ENCODE measurements at places on chromosomes 5 and 9.

DNA sequence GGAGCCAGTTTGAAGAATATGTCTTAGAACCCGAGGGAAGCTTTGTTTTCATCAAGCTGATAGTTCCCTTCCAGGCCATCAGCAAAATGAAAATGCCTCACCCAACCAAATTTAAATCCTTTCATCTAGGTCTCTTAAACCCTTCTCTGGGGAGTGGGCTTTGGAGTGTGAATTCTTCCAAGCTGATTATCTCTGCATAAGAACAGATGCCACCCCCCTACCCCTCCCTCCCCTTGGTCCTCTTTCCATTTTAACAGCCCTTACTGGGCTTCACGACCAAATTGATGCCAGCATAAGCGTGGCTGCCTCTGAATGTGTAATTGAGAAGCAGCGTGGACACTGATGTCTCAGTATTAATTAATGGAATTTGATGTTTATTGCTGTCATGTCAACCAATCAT lies 509.7 kb upstream of the CLINT1 start:
- DNase-seq: no peak

DNA sequence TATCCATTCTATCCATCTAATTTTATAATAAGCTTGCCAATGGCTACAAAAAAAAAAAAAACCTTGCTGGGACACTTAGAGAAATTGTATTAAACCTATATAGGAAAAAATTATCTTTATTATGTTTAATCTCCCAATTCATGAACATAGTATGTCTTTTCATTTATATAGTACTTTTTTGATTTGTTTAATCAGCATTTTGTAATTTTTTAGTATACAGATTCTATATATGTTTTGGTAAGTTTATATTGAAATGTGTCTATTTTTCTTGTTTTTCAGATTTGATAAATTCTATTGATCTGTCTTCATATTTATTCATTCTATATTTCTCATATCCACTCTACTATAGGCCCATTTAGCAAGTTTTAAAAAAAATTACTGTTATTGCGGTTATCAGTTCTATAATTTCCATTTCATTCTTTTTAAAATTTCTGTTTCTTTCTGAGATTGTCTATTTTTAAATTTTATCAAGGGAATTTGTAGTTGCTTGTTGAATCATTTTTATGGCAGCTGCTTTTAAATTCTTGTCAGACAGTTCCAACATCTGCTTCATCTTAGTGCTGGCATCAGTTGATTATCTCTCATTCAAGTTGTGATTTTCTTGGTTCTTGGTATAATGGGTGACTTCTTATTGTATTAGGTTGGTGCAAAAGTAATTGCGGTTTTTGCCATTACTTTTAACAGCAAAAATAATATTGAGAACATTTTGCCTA lies 170.1 kb upstream of the S1PR3 start:
- DNase-seq: no peak

GRCh38 chr5:151492729-151493128 lies 45.3 kb downstream of the SLC36A1 start:
- DNase-seq: no peak

GRCh38 chr5:31741496-31741895 lies 102.6 kb downstream of the PDZD2 start:
- DNase-seq: no peak

DNA sequence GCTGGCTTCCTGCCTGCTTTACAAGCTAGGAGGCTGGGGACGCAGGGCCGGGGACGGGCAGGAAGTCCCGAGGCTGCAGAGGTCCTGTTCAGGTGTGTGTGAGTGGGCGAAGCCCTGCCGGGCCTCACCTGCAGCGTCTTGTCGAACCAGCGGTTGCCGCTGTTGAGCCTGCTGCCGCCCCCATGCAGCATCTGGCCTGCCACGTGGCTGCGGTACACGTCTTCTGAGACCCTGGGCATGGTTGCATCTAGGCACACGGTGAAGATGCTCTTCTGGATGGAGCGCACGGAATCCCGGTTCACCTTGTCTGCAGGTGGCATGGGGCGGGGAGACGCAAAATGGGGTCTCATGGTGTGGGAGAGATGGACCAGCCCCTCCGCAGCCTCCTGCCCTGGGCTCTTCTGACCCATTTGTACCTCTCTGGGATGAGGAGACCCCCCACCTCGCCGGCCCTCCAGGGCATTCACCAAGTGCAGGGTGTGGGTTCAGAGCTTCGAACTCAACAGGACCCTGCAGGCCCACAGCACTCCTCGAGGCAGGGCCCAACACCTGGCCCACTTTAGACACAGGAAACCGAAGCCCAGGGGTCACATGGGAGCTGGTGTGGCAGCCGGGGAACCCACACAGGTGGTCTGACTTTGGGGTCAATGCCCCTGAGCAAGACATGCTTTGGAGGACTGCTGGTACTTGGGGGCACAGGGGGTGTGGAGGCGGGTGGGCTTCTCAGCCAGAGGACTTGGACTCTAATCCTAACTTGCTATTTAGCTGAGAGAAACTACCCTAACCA lies 10.0 kb downstream of the CRAT start:
- DNase-seq: no peak

DNA sequence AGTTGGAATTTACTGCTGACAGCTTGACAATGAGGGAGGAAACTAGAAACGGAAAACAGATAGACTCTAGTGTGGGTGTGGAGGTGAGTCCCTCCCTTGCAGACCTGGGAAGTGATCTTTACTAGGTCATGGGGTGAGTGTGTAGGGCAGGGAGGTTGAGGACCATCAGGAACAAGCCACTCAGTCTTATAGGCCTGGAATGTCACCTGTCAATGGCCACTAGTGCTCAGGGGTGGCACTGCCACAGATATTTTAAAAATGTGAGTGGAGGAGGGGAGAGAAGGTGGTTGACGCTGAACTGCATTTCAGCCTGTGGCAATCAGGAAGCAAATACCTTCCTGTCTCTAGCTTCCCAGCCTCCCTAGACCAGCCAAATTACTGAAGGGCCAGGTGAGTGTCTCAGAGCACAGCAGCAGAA lies 9.0 kb downstream of the OR2S2 start:
- DNase-seq: no peak

- DNase-seq: peak; percentile 19
Observed at GRCh38 chr5:129664336-129664937, 83.5 kb upstream of the MINAR2 start.

DNA sequence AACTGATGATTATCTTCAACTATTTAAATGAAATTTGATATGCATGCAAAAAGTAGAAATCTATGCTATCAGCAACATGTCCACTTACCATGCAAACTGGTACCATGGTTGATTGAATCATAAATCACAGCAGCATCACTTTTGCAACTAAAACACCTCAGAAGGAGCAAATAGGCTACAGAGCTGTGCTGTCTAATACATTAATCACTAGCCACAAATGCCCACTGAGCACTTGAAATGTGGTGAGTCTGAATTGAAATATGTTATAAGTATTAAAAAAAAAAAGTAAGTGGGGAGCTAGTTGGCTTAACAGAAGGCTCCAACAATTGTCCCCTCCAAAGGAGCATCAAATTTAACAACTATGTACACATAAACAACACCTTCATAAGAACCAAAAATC lies 112.5 kb downstream of the FAM114A2 start:
- no peak for DNase-seq

DNA sequence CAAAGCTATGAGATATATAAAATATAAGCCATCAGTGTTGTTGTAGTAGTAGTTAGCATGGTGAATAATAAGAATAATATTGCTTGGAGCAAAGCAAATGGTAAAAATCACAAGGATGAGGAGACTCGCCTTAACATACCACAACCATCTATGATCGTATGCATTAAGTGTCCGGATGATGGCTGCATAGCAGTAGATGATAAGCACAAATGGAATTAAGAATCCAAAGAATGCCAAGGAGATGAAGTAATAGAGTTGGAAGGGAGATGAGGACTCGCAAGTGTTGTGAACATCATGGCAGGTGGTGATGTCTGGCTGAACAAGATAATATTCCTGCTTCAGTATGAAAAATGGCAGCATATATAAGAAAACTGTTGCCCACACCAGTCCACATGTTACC lies 5.5 kb downstream of the F2RL2 start:
- no peak for DNase-seq

GRCh38 chr9:107491081-107492053 lies 1.8 kb upstream of the KLF4 start:
- DNase-seq: no peak

DNA sequence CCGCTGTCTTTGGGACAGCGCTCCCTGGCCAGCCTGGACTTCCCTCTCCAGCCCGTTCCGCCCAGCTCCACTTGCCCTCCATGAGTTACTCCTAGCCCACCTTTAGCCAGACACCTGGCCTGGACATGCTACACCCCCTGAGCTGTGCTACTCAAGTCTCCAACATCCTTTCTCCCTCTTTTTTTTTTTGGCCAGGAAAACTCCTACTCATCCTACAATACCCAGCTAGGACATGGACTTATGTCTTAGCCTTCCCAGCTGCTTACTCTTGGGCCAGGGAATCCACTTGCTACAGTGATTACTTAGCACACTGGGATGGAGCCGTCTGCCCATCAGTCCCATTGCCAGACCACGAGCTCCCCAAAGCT lies 92.7 kb upstream of the PHYKPL start:
- no peak for DNase-seq

- DNase-seq: no peak
Observed at GRCh38 chr5:132334812-132335211, 34.7 kb upstream of the SLC22A5 start.

DNA sequence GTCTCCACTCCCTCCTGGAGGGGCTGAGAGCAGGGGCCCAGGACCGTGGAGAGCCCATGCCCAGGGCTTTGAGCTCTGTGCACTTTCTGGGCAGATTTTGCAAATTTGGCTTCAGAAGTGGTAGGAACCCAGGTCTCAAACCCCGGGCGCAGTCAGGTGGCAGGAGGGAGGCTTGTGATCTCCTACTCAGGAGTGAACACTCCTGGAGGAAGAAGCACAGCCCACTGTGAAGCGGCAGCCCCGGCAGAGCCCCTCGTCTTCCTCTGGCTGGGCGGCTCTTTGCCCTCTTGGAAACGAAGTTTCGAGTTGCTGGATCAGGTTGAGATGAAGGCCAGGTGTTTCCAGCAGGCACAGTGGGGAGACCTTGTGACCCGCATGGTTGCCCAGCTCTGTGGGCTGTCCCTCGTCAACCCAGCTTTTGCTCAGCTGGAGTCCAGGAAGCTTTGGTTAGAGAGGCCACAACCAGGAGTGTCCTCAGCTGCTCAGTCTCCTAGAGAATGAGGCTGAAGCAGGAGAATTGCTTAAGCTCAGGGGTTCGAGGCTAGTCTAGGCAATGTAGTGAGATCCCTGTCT lies 48.5 kb downstream of the WNK2 start:
- DNase-seq: no peak

DNA sequence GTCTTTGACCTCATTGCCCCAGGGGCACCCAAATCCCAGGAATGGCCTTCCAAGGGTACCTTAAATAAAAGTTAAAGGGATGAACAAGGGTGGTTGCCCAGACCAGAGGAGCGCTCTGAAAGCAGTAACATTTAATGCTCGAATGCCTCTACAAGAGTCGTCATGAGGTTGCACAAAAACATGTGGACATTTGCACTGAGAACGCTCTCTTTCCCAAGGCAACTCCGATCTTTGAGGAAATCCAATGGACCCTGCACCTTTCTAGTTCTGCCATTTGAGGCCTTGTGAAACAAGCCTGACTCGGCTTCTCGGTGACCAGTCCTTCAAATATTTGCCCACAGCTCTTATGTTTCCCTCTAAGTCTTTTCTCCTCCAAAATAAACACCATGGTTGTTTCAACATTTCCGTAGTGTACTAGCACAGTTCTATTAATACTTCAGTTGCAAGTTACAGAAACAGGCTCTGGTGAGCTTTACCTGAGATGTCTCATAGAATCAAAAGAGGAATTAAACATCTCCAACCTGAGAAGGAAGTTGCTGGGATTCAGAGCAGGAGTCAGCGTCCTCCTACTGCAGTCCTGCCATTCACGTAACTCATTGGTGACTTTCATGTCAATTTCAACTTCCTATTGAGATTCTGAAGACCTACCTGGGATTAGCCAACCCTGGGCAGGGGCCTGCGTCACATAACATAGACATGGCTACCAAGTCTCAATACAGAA lies 168.8 kb upstream of the RAI14 start:
- no peak for DNase-seq

GRCh38 chr5:83066548-83067110 lies 10.6 kb downstream of the TMEM167A start:
- DNase-seq: no peak

DNA sequence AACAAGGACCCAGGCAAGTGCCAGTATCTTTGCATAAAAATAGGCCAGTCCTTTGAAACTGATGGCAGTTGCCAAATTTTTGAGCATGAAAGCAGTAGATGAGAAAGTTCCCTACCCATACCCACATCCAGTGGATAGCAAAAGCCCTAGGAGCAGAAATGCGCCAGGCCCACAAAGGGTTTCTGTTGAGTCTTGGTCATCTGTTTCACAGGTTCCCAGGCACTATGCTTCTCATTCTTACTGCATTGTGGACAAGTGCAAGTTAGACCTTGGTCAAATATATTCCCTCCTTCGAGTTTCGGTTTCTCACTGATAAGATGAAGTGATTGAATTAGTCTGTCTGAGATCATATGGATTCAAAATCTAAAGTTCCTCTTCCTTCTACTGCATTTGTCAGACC lies 152.3 kb downstream of the NR3C1 start:
- DNase-seq: no peak

- peak; percentile 70 for DNase-seq
Observed at GRCh38 chr9:100216178-100216787, 117.2 kb downstream of the INVS start.

- no peak for DNase-seq
Observed at GRCh38 chr9:71648453-71648852, 119.9 kb downstream of the CEMIP2 start.

GRCh38 chr5:143511736-143512135 lies 108.2 kb upstream of the NR3C1 start:
- DNase-seq: no peak

DNA sequence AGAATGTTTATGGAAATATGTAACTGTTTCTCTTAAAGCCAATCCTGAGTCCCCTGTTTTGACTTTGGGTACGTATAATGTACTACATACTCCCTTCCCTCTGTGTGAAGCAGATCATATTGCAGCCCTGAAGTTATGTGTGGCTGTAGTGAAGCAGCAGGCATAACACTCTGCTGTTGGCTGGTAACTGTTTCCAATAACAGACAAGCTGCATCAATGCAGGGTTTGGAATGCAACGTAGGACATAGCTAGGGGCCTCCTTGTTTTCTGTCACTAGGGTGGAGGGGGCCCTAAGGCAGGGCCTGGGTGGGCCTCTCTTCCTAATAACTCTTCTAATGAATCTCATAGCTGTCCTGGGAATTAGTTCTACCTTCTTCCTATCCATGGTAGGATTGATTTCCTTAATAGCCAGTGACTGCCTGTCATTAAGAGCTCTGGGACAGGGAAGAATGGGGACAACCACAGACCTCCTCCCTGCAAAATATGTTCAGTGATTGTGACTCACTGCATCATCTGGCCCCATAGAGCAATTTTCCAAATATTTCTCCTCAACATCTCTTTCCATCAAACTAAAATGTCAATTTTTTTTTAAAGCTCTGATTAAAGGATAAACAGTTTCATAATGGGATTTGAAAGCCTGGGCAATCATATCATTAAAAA lies 129.6 kb upstream of the HMHB1 start:
- no peak for DNase-seq

- no peak for DNase-seq
Observed at GRCh38 chr5:118616281-118616680, 372.1 kb downstream of the DTWD2 start.

- no peak for DNase-seq
Observed at GRCh38 chr5:125464847-125465432, 718.5 kb upstream of the ZNF608 start.

GRCh38 chr5:103260951-103261350 lies 2.4 kb downstream of the MACIR start:
- DNase-seq: no peak

GRCh38 chr9:77000330-77000729 lies 19.1 kb upstream of the FOXB2 start:
- no peak for DNase-seq

All from CD4-positive, alpha-beta T cell treated with Interleukin-12 subunit alpha and Interleukin-12 subunit beta, for 1 hour (primary cell).